Psoas muscle (tissue), 8 donors: ENCODE measurements at places on chromosomes 12 and 14. TPM values are rescaled to one million over a fixed set of nuclear protein-coding genes. Genes with fewer than 3 reads are reported as not detected.

GRCh38 chr12:117854339-117855012 is 114.3 kb downstream of the KSR2 start:
- no peak for DNase-seq

Gene OR4Q3
- not detected for total RNA-seq

DNA sequence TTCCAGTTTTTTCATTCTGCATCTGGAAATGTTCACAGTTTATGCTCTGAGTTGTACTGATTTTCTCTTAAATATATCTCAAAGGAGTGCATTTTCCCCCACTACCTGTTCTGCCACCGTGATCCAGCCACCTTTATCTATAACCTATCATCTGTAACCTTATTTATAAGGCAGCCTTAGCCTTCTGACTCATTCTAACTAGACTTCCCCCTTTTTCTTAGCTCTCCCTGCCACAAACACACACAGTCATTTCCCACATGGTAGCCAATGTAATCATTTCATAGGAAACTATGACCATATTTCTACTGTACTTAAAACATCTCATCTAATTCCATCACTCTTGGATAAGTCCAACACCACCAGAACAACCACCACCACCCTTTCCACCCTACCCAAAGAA is 10.8 kb upstream of the GYS2 start:
- no peak for DNase-seq

Gene PTPRO
- total RNA-seq = 0.76 TPM

- DNase-seq = no peak
Measured at GRCh38 chr12:48982397-48983080, 4.4 kb downstream of the WNT1 start.

Gene KCNMB4
- total RNA-seq = 0.65 TPM
